Right renal pelvis (tissue), 4 donors: ENCODE measurements at places on chromosomes 6 and 20. TPM values are rescaled to one million over a fixed set of nuclear protein-coding genes. Genes with fewer than 3 reads are reported as not detected.

DNA sequence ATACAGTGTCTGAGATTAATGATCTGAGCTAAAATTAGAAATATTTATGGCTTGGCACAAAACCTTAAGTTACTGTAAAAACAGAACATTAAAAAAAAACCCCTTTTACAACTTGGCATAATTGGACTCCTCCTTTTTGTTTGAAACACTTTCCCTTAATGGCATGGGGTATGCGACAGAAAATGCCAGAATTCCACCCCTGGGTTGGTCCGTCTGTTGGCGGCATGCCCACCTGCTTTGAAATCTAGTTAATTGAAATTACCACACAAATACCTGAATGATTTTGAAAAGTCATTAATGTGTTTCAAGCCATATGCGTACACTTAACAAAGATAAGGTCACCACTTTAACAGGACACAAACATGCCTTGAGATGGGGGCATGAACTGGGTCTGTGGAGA lies 175.1 kb upstream of the FOXQ1 start:
- no peak for DNase-seq

CST1 gene
- 0.27 TPM for polyA plus RNA-seq

GPX5 gene
- not detected for polyA plus RNA-seq

GRCh38 chr6:168393126-168393870 lies 47.7 kb upstream of the SMOC2 start:
- DNase-seq, result no peak

- DNase-seq, result no peak
Observed at GRCh38 chr20:43140726-43141125, 49.0 kb downstream of the PTPRT start.

- DNase-seq, result no peak
Observed at GRCh38 chr6:41711323-41712038, 23.9 kb downstream of the TFEB start.

MPIG6B gene
- 0.96 TPM for polyA plus RNA-seq

DNA sequence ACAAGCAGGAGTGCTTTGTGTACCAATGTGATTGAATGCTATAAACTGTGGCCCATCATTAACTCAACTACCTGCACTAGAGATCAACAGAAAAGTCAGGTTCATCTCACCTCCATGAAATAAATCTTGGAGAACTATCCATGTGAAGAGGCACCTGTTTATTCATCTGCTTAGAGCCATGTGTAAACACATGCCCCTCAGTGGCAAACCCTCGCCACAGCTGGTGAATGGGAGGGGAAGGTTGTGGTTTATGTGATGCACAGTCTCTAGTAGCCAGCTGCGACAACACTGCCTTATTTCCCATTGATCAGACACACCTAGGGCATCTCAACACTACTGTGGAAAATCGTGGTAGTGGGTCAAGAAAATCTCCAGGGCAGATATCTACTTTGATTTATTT lies 640.2 kb downstream of the PTPRT start:
- DNase-seq, result no peak

GRCh38 chr6:2505624-2506023 lies 245.1 kb downstream of the MYLK4 start:
- no peak for DNase-seq

OR2B6 gene
- 0.08 TPM for polyA plus RNA-seq

DNA sequence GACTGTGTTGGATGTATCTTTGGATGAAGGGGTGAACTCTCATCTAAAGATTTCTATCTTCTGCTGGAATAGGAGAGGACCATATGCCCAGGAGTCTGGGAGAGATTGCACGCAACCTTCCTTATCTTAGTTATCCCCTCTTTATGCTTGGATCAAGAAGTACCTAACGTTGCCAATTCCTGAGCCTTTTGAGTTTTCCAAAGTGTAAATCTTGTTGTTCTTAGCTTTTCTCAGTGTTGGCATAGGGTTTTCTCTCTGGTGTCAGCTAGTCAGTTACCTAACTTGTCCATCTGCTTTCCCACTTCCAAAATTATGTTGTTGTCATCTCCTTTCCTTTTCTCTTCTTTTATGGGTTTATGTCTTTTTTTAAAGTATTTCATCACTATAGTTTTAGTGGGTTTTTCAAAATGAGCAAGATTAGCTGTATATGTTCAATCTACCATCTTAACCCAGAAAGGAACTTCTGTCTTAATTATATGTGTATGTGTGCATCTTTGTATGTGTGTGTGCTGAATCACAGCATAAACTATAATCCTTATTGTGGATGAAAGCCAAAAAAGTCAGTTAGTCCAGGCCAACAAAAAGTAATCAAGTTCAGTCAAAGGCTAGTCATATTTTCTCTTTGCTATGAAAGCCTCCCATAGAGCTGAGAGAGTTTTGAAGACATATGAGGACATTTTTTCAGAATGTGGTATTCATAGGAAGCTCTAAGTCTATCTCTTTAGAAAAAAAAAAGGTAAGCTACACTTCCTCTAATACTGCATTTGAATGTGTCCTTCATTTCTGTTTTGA lies 72.1 kb downstream of the KHDC1L start:
- no peak for DNase-seq

RAET1G gene
- 1.5 TPM for polyA plus RNA-seq

DNA sequence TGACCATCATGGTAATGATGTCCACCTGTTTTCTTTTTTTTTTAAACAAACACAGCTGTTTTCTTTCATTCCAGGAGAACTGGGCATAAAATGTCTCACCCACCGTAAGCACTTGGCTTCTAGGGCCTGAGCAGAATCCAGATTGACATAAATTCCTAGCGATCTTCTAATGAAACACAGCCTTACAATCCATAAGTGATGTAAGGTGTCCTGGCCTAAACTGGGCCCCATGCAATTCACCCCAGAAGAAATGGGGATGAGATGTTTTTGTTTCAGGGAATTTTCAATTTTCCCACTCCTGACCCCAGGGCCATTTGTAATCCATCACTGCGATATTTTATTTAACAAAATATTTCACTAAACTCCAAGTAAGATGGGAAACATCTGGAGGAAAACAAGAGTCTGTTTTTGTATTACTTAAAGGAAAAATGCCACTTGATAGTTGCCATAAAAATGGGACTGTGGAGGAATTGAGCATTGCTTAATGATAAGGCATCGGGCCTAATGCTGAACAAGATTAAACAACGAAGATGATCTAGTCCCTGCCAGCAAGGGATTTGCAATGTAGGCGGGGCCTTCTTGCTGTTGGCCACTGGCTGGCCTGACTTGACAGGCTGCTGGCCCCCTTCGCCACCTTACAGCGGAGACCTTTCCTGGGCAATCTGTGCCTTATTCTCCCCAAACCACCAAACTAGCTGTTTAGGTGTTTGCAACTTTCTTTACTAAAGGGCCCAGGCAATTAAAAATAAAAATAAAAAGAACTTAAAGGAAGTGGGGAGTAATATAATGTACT lies 183.7 kb downstream of the CD109 start:
- no peak for DNase-seq

DEFB113 gene
- polyA plus RNA-seq, result not detected

HLA-G gene
- polyA plus RNA-seq, result 11.2 TPM

- DNase-seq, result no peak
Observed at GRCh38 chr6:34289137-34289536, 40.3 kb upstream of the SMIM29 start.

DNA sequence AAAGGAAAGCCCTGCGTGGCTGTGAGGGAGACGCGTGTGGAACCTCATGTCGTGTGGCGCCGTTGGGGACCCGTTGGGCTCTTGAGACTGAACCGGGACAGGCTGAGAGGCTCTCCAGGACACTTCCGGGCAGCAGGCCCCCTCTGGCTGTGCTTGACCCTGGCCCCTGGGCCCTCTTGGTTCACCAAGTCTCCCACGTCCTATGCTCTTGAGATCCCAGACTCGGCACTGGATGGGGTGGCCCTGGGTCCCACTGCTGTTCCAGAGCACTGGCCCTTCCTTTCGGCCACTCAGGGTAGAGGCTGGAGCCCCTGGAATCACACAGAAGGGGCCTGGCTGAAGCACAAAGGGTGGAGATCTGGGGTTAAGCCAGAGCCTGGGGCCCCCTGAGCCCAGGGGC lies 30.4 kb downstream of the NTSR1 start:
- no peak for DNase-seq

CST7 gene
- 0.61 TPM for polyA plus RNA-seq

BPIFB2 gene
- polyA plus RNA-seq, result not detected

GRCh38 chr6:13296536-13296997 lies 31.8 kb downstream of the TBC1D7 start:
- DNase-seq, result no peak

DNA sequence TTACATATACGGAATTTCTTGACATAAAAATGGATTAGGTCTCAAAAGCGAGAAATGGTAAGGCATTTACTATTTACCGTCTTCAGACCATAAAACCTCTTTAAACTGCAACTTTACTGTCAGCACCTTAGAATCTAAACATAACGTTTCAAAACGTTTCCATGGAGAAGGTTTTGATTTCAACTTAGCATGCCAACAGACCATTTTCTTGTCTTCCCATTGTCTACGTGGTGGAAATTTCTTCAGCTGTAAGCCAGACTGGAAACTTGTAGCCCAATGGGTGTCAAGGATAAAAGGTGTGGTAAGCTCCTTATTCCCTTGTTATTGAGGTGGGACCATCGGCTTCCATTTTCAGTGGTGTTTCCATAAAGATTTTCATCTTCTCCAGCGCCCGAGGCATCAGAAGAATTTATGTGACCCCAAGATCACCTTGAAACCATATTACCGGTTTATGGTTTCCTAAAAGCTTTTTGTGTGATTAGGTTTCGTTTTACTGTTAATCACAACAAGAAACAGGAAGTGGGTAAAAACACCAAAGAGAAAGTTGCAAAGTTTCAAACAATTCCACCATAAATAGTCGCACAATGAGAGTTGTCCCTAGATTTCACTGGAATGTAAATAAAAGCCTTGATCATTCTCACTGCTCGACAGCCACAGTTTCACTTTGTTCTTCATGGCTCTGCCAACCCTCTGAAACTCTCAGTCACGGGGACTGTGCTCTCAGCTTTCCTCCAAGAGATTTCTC lies 63.0 kb upstream of the CD2AP start:
- no peak for DNase-seq

- no peak for DNase-seq
Observed at GRCh38 chr6:133637436-133637835, 251.5 kb upstream of the TCF21 start.

DNA sequence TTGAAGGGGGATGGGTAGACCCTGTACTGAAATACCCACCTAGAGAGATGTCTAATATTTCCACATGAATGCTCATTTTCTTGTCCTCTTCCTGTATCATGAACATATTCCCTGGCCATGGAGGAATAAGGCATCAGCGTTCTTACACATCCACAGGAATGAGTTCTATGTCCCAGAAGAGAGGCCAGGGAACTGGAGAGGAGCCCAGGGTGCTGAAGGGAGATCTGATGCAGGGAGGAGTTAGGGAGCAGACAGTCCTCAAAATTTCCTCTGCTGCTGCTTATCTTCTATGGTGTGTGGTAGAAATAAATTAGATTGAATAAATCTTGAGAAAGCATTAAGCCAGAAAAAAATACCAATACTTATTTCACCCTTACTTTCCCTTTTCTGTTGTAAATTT lies 295.0 kb downstream of the KCNQ5 start:
- DNase-seq, result no peak

GRCh38 chr6:125812394-125813292 lies 21.9 kb downstream of the NCOA7 start:
- DNase-seq, result no peak

GRCh38 chr6:10733151-10733715 lies 10.4 kb downstream of the TMEM14C start:
- DNase-seq, result no peak

LRRC73 gene
- 1.1 TPM for polyA plus RNA-seq

DNA sequence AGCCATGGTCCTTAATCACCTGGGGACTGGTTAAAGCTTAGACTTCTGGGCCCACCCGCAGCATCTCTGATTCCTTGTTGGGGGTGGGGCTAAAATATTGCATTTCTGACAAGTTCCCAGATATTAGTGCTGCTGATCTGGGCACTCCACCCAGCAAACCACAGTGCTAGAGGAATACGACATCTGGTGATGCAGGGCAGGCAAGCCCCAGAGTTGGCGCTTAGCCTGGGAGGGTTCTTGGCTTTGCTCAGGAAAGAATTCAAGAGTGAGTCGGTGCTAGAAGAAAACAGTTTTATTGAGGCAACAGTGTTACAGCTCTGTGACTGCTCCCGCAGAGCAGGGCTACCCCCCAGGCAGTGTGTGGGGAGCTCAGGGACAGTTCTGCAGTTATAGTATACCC lies 210.7 kb downstream of the TFAP2C start:
- DNase-seq, result no peak

DNA sequence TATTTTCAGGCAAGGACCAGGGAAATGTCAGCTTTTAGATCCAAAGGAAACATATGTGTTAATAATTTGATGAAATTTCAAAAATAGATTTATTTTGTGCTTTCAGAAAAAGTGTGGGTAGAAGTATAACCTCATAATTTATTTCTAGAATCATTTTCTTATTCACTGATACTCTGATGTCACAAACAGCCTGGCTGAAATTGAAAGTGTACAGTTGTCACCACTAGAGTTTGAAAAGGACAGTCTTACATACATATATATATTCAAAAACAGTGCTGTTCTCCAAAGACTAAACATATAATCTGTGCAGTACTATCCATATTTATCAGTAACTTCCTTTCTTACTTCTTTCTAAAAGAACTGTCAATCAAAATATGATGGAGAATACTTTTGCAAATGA lies 254.4 kb upstream of the KCNQ5 start:
- DNase-seq, result no peak

DNA sequence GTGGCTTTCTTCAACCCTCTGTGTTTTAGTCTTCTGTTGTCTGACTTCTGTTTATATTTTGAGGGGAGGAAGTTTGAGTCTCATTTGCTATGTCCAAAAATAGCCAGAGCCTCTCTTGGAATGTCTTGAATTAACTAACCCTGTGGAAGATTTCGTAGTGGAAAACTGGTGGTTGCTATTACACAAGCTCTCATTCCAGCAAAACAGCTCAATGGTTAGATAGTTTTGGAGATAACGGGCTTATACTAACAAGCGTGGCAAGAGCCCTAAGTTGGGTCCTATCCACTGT lies 1.6 kb downstream of the CCN2 start:
- DNase-seq, result no peak

DNA sequence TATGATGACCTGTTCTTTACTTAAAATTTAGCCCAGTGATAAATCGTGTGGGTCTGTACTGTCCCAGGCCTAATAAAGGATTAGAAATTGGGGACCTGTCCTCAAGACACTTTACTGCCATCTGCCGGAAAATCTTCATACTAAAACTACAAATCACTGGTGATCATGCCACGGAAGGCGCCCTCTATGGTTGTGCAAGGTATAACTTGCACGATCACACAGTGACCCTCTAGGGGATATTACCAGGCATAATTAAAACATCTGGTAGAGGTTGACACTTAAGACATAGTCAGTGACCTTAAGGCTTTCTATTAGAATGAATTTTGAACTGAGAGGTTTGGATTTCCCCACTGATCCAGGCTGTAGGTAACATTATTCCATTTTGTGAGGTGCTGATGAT lies 172.6 kb downstream of the BMP2 start:
- DNase-seq, result no peak

- DNase-seq, result no peak
Observed at GRCh38 chr6:41503827-41504465, 42.2 kb upstream of the FOXP4 start.
